MG63 (cell line): ENCODE measurements at places on chromosomes 3 and 15. TPM values are rescaled to one million over a fixed set of nuclear protein-coding genes. Genes with fewer than 3 reads are reported as not detected.

ANKRD63 gene
- total RNA-seq, result not detected in 2 replicates

PLSCR2 gene
- total RNA-seq, result not detected in 2 replicates

UCN2 gene
- total RNA-seq, result 1.1 TPM in 1 of 2 replicates, not detected in the other

FRMD4B gene
- 5.1 and 66.7 TPM in 2 replicates for total RNA-seq

DNA sequence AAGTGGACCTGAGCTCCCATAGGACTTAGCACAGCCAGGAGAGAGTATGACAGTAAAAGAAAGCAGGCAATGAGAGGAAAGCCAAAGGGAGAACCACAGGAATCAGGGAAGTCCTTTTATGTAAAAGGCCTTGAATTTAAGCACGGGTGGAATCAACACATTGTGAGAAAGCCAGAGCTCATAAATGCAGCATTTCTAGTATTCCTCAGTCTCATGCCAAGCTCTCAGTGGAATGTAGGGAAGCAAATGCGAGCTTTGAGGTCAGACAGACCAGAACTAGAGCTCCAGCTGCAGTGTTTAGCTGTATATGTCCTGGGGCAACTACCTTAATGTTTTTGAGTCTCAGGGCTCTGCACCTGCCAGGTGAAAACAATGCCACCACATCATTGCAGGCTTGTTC lies 132.1 kb upstream of the TRIM42 start:
- DNase-seq, result no peak

DNA sequence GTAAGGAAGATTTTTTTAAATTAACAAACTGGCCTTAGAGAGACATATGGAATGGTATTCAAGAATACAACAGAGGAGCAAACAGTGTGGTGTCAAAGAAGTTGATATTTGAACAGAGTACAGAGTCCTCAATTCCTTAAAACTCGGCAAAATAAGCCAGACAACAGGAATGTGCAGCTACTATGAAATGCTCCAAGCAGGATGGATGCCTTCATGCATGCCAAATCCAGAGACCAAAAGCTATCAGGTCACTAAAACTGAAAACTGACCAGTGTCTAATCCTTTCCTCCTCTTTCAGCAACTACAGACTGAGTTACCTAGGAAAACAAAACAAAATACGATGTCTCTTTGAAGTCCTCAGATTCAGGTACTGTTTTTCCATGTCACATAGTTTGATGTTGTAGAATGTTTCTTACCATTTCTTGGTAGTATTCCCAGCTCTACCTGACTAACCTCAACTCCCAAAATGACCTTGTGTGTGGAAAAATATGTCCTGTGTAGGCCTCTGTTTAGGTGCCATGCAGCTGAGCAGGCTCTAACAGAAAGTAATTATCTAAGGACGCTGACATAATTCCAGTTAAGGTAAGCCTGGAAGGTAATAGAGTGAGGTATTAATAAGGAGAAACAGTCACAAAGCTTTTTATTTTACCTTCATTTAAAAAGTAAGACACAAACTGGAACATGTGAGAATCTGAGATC lies 46.9 kb downstream of the TBL1XR1 start:
- DNase-seq, result no peak

DNA sequence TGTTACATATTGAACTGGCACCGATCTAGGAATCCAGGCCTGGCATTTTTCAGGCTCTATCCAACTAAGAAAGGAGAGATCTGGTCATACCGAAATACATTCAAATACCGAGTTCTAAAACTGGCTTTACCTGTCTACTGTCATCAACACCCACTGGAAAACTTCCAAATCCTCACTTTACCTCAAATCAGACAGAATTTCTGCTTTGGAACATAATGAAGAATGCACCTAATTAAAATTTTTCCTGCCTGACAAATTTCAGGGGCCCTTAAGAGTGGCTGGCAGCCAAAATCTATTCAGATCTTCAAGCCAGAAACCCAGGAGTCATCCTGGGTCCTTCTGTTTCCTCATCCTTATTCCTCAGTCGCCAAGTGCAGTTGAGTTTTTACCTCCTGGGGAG lies 198.6 kb upstream of the FEZF2 start:
- DNase-seq, result no peak

DNA sequence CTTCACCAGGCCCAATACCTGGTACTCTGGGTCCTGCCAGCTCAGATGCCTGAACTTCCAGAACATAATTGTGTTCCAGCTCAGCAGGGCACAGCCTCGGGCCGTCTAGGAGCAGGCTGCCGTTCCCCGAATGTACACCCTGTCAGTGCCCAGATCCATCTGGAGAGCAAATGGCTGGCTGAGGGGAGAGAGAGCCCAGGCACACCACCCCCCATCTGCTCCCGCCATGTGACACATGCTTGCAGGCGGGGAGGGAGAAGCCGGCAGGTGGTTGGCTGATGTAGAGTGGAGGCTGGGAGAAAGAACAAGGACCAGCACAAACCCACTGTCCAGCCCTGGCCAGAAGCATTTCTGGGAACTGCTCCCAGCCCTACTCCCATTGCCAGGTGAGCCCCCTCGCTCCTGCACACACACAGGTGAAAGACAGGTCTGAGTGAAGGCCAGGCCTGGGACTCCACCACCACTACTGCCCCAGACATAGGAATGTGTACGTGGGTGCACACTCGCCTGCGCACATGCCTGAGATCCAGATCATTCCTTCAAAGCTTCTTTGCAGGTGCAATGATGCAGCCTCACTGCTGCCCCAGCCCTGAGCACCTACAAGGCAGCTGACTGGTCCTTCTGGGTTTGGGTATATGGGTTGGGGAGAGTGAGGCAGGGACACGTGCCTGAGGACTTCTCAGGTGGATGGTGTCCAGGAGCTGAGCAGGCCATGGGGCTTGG lies 53.5 kb downstream of the SEMA5B start:
- DNase-seq, result no peak

GRCh38 chr3:185825639-185826481 lies 1.0 kb upstream of the IGF2BP2 start:
- peak; percentile 73 for DNase-seq

DNA sequence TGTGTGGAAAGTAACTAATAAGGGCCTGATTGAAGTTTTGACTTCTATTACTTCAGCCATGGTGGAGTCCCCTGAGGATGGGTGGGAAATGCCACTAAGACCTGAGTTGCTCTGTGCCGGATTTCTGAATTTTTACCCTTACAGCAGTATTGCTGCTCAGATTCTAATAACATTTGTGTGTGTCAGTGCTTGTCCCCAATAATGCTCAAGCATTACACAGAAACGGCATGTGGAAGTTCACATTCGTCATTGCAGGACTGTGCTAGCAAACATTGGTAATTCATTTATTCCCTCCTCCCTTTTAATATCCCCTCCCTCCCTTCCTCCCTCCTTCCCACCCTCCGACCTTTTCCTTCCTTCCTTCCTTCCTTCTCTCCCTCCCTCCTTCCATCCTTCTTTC lies 484.5 kb upstream of the ONECUT1 start:
- DNase-seq, result no peak

DNA sequence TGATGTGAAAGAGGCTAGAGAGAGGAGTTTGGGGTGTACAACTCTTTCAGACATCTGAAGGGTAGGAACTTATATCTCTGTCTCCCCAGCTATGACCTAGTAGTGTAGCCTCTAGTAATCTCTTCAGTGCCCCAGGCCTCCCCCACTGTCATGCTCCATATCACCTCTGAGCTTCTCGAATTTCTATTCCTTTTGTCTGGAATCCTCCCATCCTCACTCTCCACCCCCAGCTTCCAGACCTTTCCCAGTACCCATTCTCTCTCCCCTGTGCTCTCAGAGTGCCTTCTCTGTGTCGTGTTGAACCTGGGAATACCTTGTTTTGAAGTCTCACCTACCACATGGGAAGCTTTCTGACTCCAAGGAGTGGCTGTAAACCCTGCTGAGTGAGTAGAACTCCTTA lies 3.6 kb upstream of the RBPMS2 start:
- DNase-seq, result no peak

GRCh38 chr3:44920081-44920480 lies 45.7 kb downstream of the TGM4 start:
- no peak for DNase-seq

DNA sequence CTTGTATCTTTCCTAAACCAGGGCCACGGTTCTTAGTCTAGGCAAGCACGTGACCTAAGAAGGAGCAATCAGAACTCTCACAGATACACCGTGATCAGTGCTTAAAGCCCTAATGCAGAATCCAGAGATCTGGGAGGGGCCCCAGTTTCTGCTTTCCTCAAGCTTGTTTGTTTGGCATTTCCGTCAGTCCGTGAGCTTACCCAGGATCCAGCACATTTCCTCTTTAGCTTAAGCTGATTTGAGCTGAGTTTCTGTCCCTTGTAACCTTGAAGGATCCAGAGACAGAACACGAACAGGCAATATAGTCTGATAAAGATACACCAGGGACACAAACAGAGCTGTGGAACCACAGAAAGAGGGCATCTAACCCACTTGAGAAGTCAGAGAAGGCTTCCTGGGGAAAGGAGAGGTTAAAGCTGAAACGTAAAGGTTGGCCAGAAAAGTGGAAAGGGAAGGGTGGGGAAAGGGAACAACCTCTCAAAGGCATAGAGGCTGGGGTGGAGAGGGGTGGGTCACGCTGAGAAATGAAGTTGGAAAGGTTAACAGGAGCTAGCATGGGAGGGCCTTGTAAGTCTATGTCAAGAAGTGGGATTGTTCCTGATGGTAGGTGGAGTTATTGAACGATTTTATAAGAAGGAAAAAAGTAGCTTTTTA lies 42.1 kb upstream of the RARB start:
- no peak for DNase-seq
